ENCODE measurements at places on chromosomes 16 and 17. TPM values are rescaled to one million over a fixed set of nuclear protein-coding genes. Genes with fewer than 3 reads are reported as not detected.

The SYT17 gene
- under 0.01 TPM for total RNA-seq

The HBQ1 gene
- not detected for total RNA-seq

DNA sequence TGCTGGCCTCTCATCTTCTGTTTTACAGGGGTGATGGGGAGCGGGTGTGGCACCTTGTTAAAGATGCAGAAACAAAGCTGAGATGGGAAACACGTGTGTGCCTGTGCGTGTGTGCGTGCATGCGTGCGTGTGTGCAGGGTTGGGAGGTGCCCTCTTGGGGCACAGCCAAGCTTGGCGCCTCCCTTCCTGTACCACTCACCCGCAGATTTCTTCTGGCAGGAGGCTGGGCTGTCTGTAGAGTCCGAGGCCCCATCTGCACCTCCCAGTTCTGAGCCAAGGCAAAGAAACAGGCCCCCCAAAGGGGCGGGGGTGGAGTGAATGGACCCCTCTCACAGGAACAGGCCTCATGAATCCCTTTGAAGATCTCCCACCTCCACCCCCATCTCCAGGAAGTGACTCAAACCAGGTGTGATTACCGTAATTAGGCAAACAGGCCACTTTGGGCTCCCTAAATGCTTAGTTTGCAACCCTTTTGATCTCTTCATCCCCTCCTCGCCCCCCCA is 20.9 kb downstream of the TNS4 start:
- peak; percentile 43 for DNase-seq

GRCh38 chr16:64730261-64730660 is 391.6 kb downstream of the CDH11 start:
- DNase-seq, result no peak

DNA sequence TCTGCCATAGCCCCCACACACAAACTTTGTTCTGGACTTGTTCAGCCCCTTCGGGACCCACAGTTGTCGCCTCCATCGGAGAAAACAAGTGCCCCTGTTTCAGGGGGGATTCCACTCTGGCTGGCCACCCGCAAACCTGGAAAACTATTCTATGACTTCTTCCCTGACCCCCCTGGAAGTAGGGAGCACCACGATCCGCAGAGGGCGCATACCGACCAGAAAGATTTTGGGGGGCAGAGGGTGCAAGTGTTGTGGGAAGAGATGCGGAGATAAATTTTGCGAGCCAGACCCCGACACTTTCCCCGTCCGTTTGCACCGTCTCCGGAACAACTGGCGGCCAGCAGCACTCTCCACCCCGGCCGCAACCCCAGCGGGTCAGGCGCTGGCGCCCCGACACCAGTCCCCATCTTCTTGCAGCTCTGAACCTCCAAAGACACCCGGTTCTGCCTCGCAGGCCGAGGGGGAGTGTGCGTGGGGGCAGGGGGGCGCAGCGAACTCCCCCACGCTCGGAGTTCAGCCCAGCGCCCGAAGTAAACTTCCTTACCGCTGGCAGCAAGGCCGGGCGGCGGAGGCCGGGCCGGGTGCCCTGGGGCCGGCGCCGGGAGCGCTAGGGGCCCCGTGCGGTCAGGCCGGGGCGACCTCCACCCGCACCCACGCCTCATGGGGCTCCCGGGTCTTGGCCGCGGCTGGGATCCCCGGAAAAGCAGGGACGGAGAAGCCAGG is 744 bp downstream of the SALL1 start:
- peak; percentile 66 for DNase-seq

The DLX4 gene
- total RNA-seq, result under 0.01 TPM

DNA sequence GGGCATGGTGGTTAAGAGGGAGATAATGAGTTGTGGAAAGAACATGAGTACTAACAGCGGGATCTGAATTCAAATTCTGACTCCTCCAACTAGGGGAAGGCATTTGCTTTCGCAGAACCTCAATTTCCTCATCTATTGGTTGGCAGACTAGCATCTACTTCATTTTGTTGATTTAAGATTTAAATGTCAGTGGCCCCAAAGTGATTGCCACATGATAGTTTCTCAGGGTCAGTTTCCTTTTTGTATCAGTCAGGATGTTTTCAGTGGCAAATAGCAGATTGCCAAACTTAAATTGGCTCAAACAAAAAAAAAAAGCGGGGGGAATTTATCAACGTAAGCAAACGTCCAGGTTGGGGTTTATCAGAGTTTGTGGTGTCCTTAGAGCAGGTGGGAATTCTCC is 25.1 kb upstream of the NOS2 start:
- DNase-seq, result no peak

The PMP22 gene
- total RNA-seq, result 151 TPM

The RAB37 gene
- under 0.01 TPM for total RNA-seq

GRCh38 chr17:77164483-77165091 is 23.8 kb downstream of the SEC14L1 start:
- no peak for DNase-seq

DNA sequence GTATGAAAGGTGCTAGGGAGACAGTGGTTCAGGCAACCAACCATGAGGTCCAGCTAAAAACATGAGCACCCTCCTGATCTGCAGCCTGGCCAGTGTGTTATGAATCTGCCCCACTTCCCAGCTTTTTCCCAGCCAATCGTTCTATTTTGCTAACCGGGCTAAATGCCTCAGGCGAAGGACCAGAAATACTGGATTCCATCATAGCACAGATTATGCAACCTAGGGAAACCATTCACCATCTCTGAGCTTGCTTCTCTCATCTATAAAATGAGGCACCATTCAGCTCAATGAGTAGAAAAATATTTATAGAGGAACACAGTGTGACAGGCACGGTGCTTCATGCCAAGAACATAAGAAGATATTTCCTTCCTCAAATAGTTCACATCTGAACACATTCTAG is 45.2 kb upstream of the NUDT7 start:
- DNase-seq, result no peak

The GLTPD2 gene
- not detected for total RNA-seq

- DNase-seq, result no peak
Measured at GRCh38 chr17:77640252-77640651, 318.3 kb upstream of the TNRC6C start.

- DNase-seq, result peak; percentile 93
Measured at GRCh38 chr17:28533091-28533807, 19.2 kb downstream of the UNC119 start.

GRCh38 chr16:86045591-86045971 is 146.6 kb downstream of the IRF8 start:
- peak; percentile 51 for DNase-seq

DNA sequence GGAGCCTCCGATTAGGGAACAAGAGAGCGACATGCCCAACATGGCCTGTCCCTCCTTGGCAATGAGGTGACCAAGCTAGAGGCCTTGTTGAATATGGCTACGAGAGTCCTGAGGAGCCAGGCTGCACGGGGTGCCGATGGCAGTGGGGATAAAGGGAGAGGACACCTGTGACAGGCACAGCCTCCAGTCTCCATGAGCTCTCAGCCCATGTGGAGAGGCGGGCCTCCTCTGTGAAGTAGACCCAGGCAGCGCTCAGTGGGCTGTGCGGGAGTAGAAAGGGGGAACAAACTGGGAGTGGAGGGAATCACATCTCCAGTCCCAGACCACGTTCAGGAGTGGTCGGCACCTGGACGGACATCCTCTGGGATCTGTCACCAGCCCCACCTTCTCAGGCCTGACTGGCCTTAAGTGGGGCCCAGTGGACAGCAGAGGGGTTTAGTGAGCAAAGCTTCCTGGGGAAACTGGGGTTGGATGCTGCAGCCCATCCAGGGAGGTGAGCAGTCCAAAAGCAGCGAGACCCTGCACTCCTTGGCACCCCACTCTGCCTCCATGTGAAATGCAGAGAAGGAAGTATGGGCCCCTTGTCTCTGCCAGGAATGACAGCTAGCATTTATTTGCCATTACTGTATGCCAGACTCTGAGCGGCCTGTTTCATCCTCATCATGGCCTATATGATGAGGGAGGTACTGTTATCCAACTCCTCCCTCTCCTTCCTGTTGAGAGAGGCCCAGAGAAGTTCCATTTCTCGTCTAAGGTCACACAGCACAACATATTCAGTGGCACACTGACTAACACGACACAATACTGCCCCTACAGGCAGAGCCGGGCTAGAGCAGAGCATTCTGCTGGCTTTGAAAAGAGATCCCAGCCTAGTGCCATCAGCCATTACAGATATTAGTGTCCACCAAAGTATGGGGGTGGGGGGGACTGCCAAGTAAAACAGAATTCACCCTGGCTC is 4.5 kb upstream of the TMEM92 start:
- DNase-seq, result peak; percentile 95

All from osteoblast (primary cell).